ENCODE measurements at places on chromosomes 16 and 17.

DNA sequence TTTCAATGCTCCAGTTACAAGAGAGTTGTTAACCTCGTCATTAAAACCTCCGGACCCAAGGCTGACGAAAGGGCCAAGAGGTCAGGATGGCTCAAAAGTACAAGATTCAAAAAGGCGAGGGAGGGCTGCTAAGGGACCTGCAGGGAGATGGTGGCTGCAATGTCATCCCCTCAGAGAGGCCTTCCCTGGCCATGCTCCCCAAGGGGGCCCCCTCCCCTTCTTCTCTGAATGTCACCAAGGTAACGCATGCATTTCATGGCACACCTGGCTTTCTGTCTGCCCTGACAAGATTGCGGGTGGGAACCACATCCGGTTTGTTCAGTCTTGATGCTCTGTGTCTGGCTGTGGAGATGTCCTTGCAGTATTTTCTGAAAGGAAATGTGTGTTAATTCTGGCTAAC lies 89.9 kb downstream of the C16orf78 start:
- H3K27ac ChIP-seq = no peak overlapping the region
- no peak overlapping the region for H3K4me3 ChIP-seq
- no peaks in the 10 kb centered on the region for H3K36me3 ChIP-seq
- H3K4me1 ChIP-seq = no peaks in the 10 kb centered on the region
- peaks cover 5% of the 10 kb centered on the region for H3K27me3 ChIP-seq

- H3K4me1 ChIP-seq = no peaks in the 10 kb centered on the region
- H3K27me3 ChIP-seq = no peaks in the 10 kb centered on the region
- DNase-seq = no peak
- no peak overlapping the region for H3K27ac ChIP-seq
- H3K4me3 ChIP-seq = no peak overlapping the region
These were observed 116.5 kb downstream of the SALL1 start for GRCh38 chr16:51034481-51035109.

DNA sequence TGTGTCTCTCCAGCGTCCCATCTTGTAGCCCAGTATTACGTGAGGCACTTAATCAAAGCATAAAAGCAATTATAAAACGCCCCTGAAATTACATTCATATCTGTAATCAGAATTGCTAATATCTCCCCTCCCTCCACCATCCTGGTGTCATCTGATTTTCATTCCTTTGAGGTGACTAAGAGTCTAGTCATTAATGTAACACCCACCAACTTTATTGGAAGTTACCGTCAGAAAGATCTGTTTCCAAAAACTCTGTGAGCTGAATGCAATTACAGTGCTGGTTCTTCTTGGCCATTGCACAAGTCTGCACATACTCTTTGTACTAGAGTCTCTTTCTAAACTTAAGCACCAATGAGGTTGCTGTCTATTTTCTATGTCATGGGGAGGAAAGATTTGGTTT lies 12.5 kb upstream of the MAF start:
- no peak overlapping the region for H3K4me3 ChIP-seq
- H3K27me3 ChIP-seq = no peaks in the 10 kb centered on the region
- no peak for DNase-seq
- no peaks in the 10 kb centered on the region for H3K4me1 ChIP-seq
- H3K36me3 ChIP-seq = no peaks in the 10 kb centered on the region
- H3K27ac ChIP-seq = no peak overlapping the region

GRCh38 chr17:42131981-42132432 lies 9.4 kb downstream of the HSPB9 start:
- H3K4me1 ChIP-seq = peaks cover 19% of the 10 kb centered on the region
- H3K27me3 ChIP-seq = no peaks in the 10 kb centered on the region

- H3K4me1 ChIP-seq = no peaks in the 10 kb centered on the region
- no peak for DNase-seq
- no peaks in the 10 kb centered on the region for H3K36me3 ChIP-seq
- no peak overlapping the region for H3K4me3 ChIP-seq
- H3K27me3 ChIP-seq = no peaks in the 10 kb centered on the region
- H3K27ac ChIP-seq = no peak overlapping the region
These were observed 78.5 kb downstream of the XYLT1 start for GRCh38 chr16:17392127-17392856.

DNA sequence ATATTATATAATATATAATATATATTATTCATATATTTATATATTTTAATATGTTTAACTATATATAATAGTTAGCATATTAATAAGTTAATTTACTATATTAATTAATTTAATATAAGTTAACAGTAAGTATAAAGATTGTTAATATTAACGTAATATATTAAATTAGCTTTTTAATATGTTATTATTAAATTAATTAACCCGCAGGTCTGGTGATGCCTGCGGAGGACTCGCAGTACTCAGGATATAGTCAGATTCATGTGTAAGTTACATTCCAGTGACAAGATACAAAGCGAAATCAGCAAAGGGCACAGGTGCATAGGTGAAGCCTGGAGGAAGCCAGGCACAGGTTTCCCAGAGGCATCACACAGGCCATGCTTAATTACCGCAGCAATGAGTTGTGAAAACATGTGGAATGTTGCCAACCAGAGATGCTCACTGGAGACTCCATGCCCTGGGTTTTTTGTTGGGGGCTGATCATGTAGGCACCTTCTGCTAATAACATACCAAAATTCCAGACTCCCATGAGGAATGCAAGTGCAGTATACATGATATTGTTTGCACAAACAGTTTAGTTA lies 130.4 kb upstream of the MPHOSPH6 start:
- H3K27ac ChIP-seq = no peak overlapping the region
- DNase-seq = no peak
- no peaks in the 10 kb centered on the region for H3K36me3 ChIP-seq
- H3K4me3 ChIP-seq = no peak overlapping the region
- H3K4me1 ChIP-seq = no peaks in the 10 kb centered on the region

- H3K27ac ChIP-seq = no peak overlapping the region
- H3K4me3 ChIP-seq = no peak overlapping the region
- H3K27me3 ChIP-seq = 0 out of 2 replicates have a peak, but pooled peaks cover under 1% of the 10 kb centered on the region
- no peaks in the 10 kb centered on the region for H3K4me1 ChIP-seq
- H3K36me3 ChIP-seq = no peaks in the 10 kb centered on the region
- DNase-seq = no peak
These were observed 153.7 kb upstream of the KCNJ18 start for GRCh38 chr17:21538615-21539014.

GRCh38 chr16:84398701-84399100 lies 30.4 kb downstream of the ATP2C2 start:
- H3K27me3 ChIP-seq = no peaks in the 10 kb centered on the region
- H3K4me3 ChIP-seq = no peak overlapping the region
- no peaks in the 10 kb centered on the region for H3K36me3 ChIP-seq
- H3K27ac ChIP-seq = no peak overlapping the region

GRCh38 chr16:12334071-12334470 lies 357.5 kb downstream of the SNX29 start:
- H3K4me1 ChIP-seq = no peaks in the 10 kb centered on the region
- no peak overlapping the region for H3K4me3 ChIP-seq
- H3K36me3 ChIP-seq = no peaks in the 10 kb centered on the region
- DNase-seq = no peak

DNA sequence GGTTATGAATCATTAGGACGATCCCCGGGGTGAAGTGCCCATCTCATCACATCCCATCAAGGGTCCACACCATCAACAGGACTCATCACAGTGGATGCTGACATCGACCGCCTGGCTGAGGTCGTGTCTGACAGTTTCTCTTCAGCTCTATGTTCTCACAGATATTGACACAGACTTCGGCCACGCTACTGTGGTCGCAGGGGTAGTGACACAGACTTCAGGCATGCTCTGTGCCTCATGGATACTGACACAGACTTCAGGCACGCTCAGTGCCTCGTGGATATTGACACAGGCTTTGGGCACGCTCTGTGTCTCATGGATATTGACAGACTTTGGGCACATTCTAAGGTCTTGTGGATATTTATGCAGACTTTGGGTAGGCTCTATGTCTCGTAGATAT lies 50.1 kb downstream of the KLHDC4 start:
- no peaks in the 10 kb centered on the region for H3K27me3 ChIP-seq
- H3K4me1 ChIP-seq = no peaks in the 10 kb centered on the region
- no peak overlapping the region for H3K27ac ChIP-seq
- no peaks in the 10 kb centered on the region for H3K36me3 ChIP-seq

DNA sequence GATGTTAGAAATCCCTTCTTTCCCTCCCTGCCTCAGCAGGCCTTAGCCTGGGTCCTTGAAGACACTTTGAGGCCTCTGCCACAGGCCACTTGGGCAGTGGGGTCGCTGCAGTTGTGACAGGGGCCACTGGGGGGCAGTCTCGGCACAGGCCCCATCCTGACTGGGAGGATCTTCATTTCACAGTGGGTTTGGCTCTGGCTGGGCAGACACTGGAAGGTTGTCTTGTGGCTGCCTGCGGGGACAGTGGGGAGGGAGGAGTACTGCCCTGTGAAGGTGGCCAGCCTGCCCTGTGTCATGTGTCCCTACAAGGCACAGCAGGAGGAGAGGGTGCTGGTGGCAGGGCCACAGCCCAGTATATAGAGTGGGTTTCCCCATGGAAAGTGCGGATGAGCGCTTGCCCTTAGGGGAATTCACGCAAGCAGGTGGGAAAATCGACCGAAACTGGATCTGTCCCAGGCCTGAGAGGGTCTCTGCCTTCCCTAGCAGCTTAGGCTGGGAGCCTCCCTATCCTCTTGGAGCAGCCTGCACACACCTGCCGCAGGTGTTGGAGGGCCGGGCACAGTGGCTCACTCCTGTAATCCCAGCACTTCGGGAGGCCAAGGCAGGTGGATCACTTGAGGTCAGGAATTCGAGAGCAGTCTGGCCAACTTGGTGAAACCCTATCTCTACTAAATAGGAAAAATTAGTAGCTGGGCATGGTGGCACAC lies 28.8 kb downstream of the GINS2 start:
- H3K27ac ChIP-seq = no peak overlapping the region
- H3K36me3 ChIP-seq = peaks cover 16% of the 10 kb centered on the region
- no peaks in the 10 kb centered on the region for H3K27me3 ChIP-seq
- H3K4me1 ChIP-seq = no peaks in the 10 kb centered on the region
- no peak overlapping the region for H3K4me3 ChIP-seq
- DNase-seq = peak; percentile 75

DNA sequence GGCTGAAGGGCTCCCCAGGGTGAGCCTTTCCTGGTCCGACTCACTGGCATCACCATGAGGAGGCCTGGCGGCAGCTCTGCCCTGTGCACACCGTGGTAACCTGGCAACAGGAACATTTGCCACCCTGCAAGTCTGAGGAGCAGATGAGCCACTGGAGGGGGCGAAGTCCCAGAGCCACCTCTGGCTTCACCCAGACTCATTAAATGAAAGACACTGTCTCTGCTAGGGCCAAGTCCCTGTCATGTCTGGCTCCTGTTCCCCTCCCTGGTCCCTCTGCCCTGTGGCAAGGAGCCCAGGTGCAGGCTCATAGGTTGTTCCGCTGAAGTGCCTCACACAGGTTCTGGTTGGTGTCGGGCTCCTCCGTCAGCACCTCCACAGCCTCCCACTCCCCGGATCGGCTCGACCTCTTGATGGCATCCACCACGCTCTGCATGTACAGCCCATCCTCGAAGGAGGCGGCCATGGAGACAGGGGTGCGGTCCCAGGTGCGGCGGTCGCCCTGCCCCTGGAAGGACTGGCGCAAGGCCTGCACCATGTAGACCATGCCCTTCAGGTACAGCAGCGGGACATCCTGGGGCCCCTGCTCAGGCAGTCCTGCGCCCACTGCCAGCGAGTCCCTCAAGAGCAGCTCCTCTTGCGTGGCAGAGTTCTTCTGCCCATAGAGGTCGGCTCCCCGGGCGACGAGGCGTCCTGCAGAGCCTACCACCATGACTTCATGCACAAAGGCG lies 8.4 kb downstream of the C16orf86 start:
- no peaks in the 10 kb centered on the region for H3K4me1 ChIP-seq
- no peak for DNase-seq
- no peaks in the 10 kb centered on the region for H3K27me3 ChIP-seq
- no peaks in the 10 kb centered on the region for H3K36me3 ChIP-seq
- no peak overlapping the region for H3K27ac ChIP-seq

- no peak overlapping the region for H3K27ac ChIP-seq
- H3K27me3 ChIP-seq = no peaks in the 10 kb centered on the region
- H3K4me1 ChIP-seq = no peaks in the 10 kb centered on the region
- no peak for DNase-seq
- H3K36me3 ChIP-seq = no peaks in the 10 kb centered on the region
These were observed 10.4 kb downstream of the ERBB2 start for GRCh38 chr17:39709998-39710964.

- H3K4me3 ChIP-seq = no peak overlapping the region
- H3K27ac ChIP-seq = no peak overlapping the region
- DNase-seq = no peak
- H3K27me3 ChIP-seq = no peaks in the 10 kb centered on the region
These were observed 23.2 kb downstream of the SLC7A6OS start for GRCh38 chr16:68287276-68288251.

GRCh38 chr16:67884684-67885083 lies at the start of gene NRN1L:
Gene NRN1L, plus strand, starts transcription at chr16:67884885. Its CDS starts 19 bp downstream, at chr16:67884904.
- no peaks in the 10 kb centered on the region for H3K27me3 ChIP-seq
- DNase-seq = peak; percentile 77
- H3K4me1 ChIP-seq = peaks cover 4% of the 10 kb centered on the region
- H3K4me3 ChIP-seq = no peak within 1 kb of the TSS
- H3K27ac ChIP-seq = no peak within 1 kb of the TSS
- peaks cover 14% of the 10 kb centered on the region for H3K36me3 ChIP-seq

- peaks cover 4% of the 10 kb centered on the region for H3K4me1 ChIP-seq
- peak; percentile 24 for DNase-seq
- H3K36me3 ChIP-seq = no peaks in the 10 kb centered on the region
- no peaks in the 10 kb centered on the region for H3K27me3 ChIP-seq
- no peak overlapping the region for H3K4me3 ChIP-seq
These were observed 30.1 kb downstream of the VAC14 start for GRCh38 chr16:70770626-70771552.

DNA sequence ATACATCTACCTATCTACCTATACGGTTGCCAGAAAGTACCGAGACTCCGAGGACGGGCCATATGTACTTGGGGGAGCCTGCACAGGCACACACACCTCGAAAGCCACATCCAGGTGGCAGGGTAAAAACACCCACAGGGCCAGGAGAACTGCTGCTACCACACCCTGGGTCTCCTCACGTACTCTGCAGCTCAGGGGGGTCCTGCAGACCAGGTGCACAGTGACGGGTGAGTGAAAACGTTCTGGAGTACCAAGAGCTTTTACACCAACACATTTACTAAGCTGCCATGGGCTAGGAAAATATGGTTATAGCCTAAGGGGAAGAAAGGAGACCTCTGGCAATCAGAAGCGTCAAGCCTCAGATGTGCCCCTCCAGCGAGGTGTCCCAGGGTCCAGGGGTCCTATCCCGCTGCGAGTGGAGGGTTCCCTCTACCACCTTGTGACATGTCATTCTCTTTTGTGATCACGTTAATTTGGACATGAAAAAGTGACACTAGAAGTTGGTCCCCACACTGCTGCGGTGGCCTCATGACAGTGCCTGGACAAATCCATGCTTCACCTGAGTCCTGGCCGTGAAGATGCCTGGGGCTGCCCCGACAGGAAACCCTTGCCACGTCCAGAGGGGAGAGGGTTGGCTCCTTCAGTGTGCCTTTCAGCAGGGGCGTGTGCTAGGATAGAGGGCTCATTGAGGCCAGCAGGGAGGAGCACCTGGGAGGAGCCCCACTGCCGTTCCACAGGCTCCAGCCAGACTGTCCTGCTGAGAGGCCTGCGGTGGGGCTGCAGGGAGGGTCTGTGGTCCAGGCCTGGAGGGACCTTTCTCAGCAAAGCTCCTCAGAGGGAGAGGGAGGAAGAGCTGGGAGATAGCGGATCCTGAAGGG lies 1.8 kb downstream of the CANT1 start:
- no peak overlapping the region for H3K27ac ChIP-seq
- no peak for DNase-seq
- no peak overlapping the region for H3K4me3 ChIP-seq
- peaks cover 16% of the 10 kb centered on the region for H3K4me1 ChIP-seq
- H3K36me3 ChIP-seq = peaks cover 16% of the 10 kb centered on the region

Measured in SJCRH30 (cell line).